ENCODE measurements at places on chromosomes 6 and 20. TPM values are rescaled to one million over a fixed set of nuclear protein-coding genes. Genes with fewer than 3 reads are reported as not detected.

The CGA gene
- not detected for total RNA-seq

DNA sequence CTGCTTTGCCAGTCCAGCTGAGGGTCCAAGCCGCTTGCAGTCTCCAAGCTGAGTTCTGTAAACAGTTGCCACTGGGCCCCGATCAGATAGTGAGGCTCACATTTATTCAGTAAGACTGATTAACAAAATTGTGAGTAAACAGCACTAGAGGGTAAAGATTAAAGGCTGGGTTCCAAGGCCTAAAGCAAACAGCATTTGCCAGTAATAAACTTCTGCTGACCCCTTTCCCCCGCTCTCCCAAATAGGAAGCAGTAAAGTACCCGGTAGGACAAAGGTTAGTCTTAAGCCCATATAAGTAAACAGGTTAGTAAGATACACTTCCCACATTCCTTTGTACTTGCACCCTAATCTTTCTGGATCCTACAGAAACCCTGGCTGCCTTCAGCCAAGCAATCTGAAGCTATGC, 181.8 kb downstream of the MEI4 start:
- no peaks in the 10 kb centered on the region for H3K27me3 ChIP-seq
- no peak overlapping the region for H3K27ac ChIP-seq
- H3K4me1 ChIP-seq, result no peaks in the 10 kb centered on the region
- no peak overlapping the region for H3K4me3 ChIP-seq
- no peaks in the 10 kb centered on the region for H3K36me3 ChIP-seq

The TP53TG5 gene
- not detected for total RNA-seq

GRCh38 chr20:37202267-37202943, 23.1 kb upstream of the MROH8 start:
- no peak for DNase-seq
- H3K27me3 ChIP-seq, result no peaks in the 10 kb centered on the region
- no peaks in the 10 kb centered on the region for H3K4me1 ChIP-seq
- no peak overlapping the region for H3K4me3 ChIP-seq

The GPR6 gene
- total RNA-seq, result not detected

- no peaks in the 10 kb centered on the region for H3K27me3 ChIP-seq
- peak overlapping the region; percentile 46 for H3K27ac ChIP-seq
- H3K4me3 ChIP-seq, result no peak overlapping the region
- DNase-seq, result peak; percentile 52
Measured at GRCh38 chr6:37516920-37517405, 17.3 kb upstream of the CCDC167 start.

The TRIM10 gene
- total RNA-seq, result not detected

DNA sequence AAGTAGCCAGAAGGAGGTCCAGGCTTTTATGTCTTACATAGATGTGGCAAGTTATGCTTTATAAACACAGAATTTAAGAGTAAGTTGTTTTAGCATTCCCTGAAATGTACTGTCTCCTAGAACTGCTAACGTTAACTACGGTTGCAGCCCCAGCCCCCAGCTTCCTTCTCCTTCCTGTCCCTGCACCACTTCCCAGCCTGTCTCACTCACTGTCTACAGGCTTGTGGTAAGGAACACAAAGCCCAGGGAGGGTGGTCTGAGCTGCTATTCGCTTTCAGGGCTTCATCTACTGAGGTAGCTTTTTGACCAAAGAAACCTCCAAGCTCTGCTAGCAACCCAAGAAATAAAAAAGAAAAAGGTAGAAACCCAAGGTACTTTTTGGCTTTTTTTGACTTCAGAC, 35.9 kb downstream of the PCSK2 start:
- no peaks in the 10 kb centered on the region for H3K4me1 ChIP-seq
- H3K27ac ChIP-seq, result no peak overlapping the region
- no peaks in the 10 kb centered on the region for H3K36me3 ChIP-seq
- H3K4me3 ChIP-seq, result no peak overlapping the region
